ENCODE measurements at places on chromosomes 2 and 18.

- no peak for DNase-seq
Observed at GRCh38 chr2:215770668-215771067, 242.7 kb downstream of the MREG start.

- no peak for DNase-seq
Observed at GRCh38 chr2:69765096-69765380, 23.1 kb downstream of the ANXA4 start.

DNA sequence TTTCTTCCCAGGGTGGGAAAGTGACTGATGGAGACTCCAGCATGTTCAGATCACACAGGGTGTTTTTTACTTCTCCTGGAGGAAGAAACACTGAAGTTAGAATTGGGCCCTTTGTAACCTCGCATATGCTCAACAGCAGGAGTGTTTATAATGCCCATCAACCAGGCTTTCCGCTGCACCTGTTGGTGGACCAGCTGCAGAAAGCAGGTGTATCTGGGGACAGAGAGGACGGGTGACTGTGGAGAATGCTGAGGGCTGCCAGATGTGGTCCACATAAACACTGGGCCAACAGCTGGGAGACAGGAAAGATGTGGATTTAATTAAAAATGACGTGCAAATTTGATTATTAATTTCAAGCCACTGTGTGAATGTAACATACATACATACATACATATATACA, 335.5 kb upstream of the SPRED2 start:
- DNase-seq: no peak

- DNase-seq: peak; percentile 69
Observed at GRCh38 chr2:9261231-9261883, 54.7 kb downstream of the ASAP2 start.

- no peak for DNase-seq
Observed at GRCh38 chr2:139457873-139458272, 677.7 kb upstream of the NXPH2 start.

GRCh38 chr2:64836566-64836965, 152.6 kb upstream of the SLC1A4 start:
- no peak for DNase-seq

GRCh38 chr2:205650450-205650849, 31.9 kb upstream of the NRP2 start:
- peak; percentile 8 for DNase-seq

DNA sequence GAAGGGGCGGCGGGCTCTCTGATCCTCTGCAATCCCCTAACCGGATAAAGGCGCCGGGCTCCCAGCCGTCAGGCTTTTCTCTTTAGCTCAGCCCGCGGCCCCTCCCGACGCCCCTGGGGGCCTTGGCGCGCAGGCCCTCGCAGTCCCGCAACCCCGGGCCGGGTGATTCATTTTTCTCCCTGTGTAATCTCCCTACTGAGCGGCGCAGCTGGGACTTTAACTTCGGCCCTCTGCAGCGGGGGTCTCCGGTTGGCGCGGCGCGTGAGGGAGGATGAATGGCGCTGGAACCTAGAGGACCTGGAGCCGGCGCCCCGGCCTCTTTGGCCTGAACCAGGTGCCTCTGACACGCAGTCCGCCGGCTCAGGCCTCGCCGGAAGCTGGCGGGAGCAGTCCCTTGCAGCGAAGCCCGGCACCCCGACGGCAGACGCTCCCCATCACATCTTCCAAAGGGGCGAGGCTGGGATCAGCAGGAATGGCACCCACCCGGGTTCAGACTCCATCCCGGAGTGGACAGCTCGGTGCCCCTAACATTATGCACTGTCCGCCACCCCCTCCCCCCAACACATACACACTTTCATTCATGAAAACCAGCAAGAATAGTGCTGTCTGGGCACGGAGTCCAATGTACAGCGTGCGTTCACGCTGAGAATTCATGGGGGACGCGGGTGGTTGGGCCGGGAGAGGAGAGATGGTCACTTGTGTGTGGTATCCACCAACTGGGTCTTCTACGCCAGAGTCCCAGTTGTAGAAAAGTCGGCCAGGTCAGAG, 1.2 kb downstream of the CNGA3 start:
- DNase-seq: no peak

DNA sequence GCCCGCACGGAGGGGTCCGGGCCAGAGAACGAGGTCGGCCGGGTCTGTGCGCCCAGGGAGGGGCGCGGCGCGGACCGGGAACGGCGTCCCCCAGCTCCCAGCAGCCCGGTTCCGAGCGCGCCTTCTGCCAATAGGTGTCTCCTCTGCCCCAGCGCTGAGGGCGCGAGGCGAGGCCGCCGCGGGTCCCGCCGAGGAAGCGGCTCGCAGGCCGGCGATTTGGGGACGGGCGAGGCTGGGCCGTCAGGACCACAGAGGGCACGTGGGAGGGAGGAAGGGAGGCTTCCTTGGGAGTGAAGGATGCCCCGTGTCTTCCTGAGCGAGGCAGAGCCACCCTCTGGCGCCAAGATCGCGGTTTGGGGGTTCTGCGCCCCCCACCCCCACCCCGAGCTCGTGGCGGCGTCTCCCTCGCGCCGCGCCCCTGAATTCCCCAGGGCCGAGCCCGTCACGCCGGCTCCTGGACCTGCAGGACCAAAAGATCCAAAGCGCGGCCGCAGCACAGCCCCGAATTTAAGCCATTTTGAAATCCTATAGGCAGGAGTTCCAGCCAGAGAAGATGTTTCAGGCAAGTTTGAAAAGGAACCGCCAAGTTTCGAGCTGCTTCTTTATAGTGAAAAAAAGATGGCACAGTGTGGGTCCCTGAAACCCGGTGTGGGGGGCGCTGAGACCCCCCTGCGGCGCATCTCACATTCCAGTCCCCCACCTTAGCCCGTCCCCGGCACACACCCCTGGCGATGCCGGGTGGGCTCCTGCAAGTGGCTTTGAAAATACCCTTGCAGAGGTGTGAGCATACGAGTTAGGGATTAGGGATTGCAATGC, 909 bp downstream of the NFATC1 start:
- peak; percentile 52 for DNase-seq

DNA sequence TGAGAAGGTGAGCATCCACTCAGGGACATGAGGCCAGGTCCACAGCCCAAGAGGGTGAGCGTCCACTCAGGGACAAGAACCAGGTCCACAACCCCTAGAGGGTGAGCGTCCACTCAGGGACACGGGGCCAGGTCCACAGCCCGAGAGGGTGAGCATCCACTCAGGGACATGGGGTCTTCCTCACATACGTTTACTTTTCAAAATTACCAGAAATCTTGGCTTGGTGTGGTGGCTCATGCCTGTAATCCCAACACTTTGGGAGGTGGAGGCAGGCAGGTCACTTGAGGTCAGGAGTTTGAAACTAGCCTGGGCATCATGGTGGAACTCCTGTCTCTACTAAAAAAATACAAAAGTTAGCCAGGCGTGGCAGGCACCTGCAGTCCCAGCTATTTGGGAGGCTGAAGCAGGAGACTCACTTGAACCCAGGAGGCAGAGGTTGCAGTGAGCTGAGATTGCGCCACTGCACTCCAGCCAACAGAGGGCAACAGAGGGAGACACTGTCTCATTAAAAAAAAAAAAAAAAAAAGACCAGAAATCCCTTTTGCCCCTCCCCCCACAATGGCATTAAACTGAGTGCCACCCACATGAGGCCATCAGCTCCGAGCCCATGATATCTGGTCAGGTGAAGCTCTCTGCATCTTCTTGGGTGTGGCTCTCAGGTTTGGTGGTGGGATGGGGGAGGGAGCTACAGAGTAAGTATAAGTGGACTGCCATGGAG, 9.0 kb upstream of the MBP start:
- DNase-seq: no peak

GRCh38 chr18:9649164-9649540, 34.8 kb upstream of the PPP4R1 start:
- DNase-seq: no peak

- no peak for DNase-seq
Observed at GRCh38 chr2:21656330-21657075, 532.7 kb downstream of the TDRD15 start.

GRCh38 chr2:129252781-129253460, 726.5 kb upstream of the RAB6C start:
- DNase-seq: peak; percentile 6

DNA sequence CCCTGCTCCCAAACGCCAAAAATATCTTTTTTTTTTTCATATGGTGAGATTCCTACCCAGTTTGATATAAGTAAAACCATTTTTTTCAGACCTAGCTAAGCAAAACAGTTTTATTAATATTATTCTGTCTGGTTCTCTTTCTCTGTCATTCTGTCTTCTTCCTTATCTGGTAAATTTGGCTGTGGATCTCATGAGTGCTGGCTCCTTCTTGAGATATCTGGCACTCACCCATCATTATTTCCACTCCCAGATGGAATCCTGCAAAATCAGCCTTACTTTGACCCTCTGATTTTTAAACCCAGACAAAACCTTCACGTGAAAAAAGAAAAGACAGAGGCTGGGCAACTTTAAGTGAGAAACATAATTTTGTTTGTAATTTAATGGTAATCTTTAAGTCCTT, 373.6 kb downstream of the NYAP2 start:
- DNase-seq: no peak

- no peak for DNase-seq
Observed at GRCh38 chr2:939936-940601, 10.6 kb upstream of the SNTG2 start.

DNA sequence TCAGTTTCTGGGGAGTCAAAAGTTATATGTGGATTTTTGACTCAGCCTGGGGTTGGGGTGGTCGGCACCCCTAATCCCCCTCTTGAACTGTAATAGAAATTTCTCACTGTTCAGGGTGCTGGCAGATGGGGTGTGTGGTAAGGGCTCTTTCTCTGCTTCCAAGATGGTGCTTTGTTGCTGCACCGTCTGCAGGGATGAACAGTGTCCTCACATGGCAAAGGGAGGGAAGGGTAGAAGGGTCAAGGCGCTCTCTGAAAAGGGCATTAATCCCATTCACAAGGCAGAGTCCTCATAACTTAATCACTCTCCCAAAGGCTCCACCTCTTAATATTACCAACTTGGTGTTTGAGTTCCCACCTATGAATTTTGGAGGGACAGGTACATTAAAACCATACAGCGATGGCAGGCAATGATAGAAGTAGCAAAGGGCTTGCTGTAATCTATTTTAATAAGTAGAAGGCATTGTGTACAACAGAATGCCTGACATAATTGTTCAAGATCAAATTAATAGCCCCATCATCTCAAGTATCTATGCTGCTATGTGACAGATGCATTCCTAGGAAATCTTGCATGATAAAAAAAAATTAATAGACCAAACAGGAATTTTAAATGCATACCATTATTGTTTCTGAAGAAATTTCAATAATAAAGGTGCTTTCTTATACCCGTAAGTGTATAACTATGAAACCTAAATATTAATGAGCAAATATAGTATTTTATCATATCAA, 28.1 kb downstream of the MMADHC start:
- peak; percentile 19 for DNase-seq

DNA sequence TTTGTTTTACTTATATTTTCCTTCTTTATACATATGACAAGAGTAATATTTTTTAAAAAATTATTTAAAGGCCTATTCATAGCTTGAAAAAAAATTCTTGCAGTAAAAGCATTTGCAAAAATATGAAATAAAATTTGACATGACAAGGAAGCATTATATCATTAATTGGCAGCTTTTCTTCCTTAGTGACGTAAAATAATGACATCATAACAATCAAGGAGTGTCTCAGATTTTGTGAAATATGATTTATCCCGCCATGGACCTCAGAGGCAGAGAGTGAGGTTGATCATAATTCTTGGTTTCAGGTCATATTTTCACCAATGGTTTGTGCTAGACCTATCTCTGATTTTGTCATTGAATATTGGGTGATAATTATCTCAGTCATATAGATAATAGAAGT, 176.0 kb downstream of the MIB1 start:
- no peak for DNase-seq

GRCh38 chr2:224711859-224712665, 4.1 kb downstream of the CCDC195 start:
- DNase-seq: no peak

DNA sequence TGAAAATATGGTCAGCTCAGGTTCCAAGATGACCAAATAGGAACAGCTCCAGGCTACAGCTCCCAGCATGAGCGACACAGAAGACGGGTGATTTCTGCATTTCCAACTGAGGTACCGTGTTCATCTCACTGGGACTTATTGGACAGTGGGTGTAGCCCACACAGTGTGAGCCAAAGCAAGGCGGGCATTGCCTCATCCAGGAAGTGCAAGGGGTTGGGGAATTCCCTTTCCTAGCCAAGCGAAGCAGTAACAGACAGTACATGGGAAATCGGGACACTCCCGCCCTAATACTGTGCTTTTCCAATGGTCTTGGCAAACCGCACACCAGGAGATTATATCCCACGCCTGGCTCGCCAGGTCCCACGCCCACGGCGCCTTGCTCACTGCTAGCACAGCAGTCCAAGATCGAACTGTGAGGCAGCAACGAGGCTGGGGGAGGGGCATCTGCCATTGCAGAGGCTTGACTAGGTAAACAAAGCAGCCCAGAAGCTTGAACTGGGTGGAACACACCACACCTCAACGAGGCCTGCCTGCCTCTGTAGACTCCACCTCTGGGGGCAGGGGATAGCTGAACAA, 57.5 kb downstream of the WDPCP start:
- no peak for DNase-seq

DNA sequence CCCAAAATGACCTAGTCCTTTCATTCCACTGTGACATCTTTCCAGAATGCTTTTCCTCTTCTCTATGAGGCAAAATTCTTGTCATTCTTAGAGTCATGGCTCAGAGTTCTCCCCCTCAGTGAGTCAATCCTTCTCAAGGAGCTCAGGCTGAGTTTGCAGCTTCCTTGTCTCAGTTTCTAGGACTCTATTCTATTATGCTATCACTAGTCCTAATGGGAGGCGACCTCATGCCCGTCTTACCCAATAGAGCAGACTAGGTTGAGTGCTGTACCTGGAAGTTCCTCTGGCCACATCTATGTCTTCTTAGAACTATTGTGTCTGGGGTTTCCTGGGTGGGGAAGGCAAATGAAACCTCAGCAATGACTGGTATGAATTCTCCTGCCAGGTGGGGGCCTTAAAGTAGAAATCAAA, 51.5 kb downstream of the HAUS1 start:
- DNase-seq: no peak

DNA sequence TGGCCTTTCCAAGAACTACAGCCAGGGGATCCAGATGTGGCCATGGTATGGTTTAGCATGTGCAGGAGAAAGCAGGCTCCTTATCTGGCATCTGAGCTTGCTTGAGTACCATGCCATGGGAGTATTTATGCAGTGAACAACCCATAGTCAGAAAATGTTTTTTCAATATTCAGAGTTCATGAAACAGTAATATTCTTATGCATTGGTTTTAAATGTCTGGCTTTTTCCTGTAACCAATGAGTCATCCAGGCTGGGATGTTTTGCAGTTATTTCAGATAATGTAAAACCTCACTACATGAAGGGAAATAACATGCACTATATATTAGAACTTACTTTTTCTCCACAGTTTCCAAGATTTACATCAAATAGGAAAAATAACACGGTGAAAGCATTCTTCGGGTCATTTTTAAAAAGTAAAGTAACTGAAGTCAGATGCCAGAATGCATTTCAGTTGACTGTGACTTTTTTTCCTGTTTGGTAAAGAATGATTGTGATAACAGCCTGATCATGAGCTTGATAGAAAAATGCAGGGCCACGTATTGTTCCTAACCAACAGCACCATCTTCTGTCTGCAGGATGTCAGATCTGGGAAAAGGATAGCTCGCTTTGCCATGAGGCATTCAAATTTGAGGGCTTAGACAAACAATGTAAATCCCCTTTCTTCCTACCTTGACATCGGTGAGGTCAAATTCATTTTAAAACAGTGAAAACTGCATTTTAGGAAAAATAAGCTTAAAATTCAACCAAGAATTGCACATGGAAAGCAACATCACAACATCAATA, 152.8 kb downstream of the DSC3 start:
- DNase-seq: peak; percentile 23

All from NB4 (cell line).